Tibial artery (tissue), 4 donors: ENCODE measurements at places on chromosomes 7 and 10.
A peak's percentile ranks its signal among the peaks of the same experiment; 100 is the strongest.

DNA sequence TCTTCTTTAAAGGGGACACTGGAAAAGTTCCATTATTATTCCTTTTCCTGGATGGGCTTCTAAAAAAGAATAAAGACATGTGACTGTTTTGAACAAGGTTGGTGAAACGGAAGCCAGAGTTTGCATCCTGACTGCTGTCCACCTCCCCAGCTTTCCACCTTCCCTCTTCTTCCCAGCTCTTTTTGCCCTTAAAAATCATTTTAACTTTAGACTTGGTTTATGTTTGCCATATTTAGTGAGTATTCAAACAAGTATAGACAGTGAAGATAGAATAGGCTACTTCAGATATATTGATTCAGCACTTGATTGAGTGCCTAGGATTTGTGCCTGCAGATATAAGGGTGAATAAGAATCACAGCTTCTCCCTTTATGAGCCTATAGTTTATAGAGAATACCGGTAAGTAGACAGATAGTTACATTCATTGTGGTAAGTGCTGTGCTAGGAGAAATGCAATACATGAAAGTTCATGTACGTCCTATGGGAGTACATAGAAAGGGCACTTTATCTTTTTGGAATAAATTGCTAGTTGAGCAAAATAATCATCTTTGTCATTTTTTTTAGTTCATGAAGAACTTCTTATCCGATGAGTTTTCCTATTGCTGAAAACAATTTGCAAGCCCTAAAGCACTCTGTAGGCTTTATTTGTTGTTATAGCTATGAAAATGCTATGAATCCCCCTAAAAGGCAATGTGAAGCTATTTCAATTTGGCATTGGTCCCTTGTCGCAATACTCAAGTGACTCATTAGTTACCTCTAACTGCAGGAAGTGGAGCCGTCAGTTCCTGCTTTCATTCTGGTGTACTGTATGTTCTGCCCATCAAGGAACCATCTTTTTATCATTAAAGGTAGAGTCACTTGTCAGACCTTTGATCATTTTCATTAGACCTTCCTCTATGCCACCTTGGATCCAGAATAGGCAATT is 57.2 kb upstream of the STRIP2 start:
- H3K4me3 ChIP-seq: no peak overlapping the region
- H3K27ac ChIP-seq: no peak overlapping the region
- H3K27me3 ChIP-seq: no peaks in the 10 kb centered on the region
- no peaks in the 10 kb centered on the region for H3K36me3 ChIP-seq
- no peaks in the 10 kb centered on the region for H3K4me1 ChIP-seq
- DNase-seq: no peak

- DNase-seq: no peak
- peaks cover 93% of the 10 kb centered on the region for H3K36me3 ChIP-seq
- H3K4me1 ChIP-seq: no peaks in the 10 kb centered on the region
- no peaks in the 10 kb centered on the region for H3K27me3 ChIP-seq
- H3K4me3 ChIP-seq: no peak overlapping the region
- H3K27ac ChIP-seq: no peak overlapping the region
Observed at GRCh38 chr7:891291-891690, 14.9 kb downstream of the GET4 start.

DNA sequence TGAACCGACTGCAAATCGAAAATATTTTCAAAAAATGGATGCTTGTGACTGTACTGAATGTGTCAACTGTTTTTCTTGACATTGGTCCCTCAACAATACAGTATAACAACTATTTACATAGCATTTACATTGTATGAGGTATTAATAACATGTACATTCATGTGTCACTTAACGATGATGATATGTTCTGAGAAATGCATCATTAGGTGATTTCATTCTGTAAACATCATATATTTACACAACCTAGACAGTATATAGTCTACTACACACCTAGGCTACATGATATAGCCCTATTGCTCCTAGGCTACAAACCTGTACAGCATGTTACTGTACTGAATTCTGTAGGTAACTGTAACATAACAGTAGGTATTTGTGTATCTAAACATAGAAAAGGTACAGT is 39.7 kb downstream of the SIRT1 start:
- H3K4me3 ChIP-seq: no peak overlapping the region
- H3K4me1 ChIP-seq: no peaks in the 10 kb centered on the region
- no peak for DNase-seq
- H3K27me3 ChIP-seq: no peaks in the 10 kb centered on the region
- H3K36me3 ChIP-seq: peaks cover 27% of the 10 kb centered on the region

DNA sequence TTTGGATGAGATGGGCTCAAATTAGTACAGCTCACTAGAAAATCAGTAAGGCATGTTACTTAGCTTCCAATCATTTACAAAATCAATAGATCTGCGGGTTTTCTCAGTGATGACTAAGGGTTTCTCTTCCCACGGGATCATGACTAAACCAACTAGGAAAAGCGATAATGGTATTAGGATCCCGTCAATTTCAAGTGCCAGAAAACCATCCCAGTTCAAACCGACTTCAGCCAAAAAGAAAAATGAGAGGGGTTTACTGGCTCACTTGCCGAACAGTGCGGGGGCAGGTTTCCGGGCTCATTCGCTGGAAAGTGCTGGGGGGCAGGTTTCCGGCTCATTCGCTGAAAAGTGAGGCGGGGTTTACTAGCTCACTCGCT is 62.1 kb upstream of the LYZL2 start:
- H3K27me3 ChIP-seq: peaks cover 3% of the 10 kb centered on the region
- no peaks in the 10 kb centered on the region for H3K4me1 ChIP-seq
- H3K4me3 ChIP-seq: peak overlapping the region; percentile 12
- H3K27ac ChIP-seq: no peak overlapping the region
- no peaks in the 10 kb centered on the region for H3K36me3 ChIP-seq
- no peak for DNase-seq

DNA sequence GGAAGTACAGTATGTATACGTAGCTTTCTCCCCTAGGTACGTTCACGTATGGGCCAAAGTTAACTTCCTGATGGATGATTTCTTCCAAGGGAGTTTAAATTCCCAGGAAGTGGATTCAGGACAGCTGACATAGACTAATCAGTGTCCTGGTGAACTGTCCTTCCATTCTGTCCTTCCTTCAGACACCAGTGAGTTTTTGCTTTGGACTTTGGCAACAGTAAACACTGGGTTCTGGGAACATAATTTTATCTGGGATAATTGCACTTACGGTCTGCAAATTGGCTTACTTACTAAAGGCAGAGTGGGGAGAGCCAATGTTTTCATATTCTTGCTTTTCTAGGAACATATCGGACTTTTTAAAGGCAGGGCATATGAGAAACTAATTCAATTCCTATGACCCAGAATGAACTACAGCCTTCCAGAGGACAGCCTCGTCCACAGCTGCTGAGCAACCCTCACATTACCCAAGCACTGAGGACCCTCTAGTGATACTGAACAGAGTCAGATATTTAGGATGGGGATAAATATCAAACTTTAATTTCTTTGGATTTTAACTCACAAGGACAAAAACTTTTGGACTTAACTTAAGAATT is 97.9 kb downstream of the RAB18 start:
- H3K4me1 ChIP-seq: no peaks in the 10 kb centered on the region
- no peak overlapping the region for H3K27ac ChIP-seq
- no peak for DNase-seq
- H3K4me3 ChIP-seq: no peak overlapping the region
- no peaks in the 10 kb centered on the region for H3K27me3 ChIP-seq
- H3K36me3 ChIP-seq: no peaks in the 10 kb centered on the region

DNA sequence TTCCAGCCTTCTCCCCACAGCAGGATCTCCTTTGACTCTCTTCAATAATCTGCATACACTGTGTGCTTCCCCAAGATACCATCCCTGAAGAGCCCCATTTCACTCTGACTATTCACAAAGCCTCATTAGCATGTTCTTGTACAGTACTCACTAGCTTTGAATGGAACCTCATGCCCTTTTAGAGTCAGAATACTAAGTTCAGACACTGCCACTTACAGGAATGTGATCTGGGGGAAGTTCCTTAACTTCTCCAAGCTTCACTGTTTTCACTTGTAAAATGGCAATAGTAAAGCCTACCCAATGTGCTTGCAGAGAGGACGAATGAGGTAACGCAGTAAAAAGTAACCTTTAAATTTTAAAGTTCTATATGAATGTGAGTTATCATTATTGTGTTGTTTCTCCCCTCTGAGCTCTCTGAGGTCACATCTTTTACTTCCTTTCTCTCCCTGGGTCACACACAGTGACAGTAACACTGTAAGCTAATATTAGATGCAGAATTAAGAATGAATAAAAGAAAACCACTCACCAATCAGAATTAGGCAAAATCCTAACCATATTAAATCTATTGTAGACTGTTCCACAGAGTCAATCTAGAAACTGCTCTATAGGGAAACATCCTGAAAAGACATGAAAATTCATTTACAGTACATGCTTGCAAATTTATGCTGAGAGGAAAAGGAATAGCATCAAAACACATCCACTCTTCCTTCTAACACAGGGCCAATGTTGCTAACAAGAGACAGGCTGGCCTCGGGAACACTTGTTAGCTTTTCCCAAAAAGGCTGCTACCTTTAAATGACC is 64.2 kb upstream of the IL6 start:
- no peak for DNase-seq
- no peaks in the 10 kb centered on the region for H3K4me1 ChIP-seq
- H3K27ac ChIP-seq: no peak overlapping the region
- H3K4me3 ChIP-seq: no peak overlapping the region

DNA sequence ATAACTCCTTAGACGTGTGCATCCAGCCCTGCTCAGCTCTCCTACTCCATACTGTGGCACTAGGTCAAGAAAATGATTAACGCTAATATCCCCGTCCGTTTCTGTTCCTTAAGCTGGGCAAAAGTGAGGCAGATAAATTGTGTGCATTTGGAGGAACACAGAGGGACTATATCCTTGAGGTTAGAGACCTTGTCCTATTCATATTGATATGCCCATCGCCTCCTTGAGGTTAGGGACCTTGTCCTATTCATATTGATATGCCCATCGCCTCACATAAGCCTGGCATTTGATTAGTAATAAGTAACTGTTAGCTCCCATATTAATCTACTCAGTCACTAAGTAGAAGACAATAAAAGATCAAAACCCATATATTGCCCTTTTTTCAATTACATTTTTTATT is 12.9 kb upstream of the TAX1BP1 start:
- H3K4me1 ChIP-seq: no peaks in the 10 kb centered on the region
- H3K27ac ChIP-seq: no peak overlapping the region
- DNase-seq: no peak
- H3K4me3 ChIP-seq: no peak overlapping the region
- no peaks in the 10 kb centered on the region for H3K27me3 ChIP-seq
